ENCODE measurements at places on chromosomes 3 and 15. TPM values are rescaled to one million over a fixed set of nuclear protein-coding genes. Genes with fewer than 3 reads are reported as not detected.

GRCh38 chr3:168738527-168739325 is 643.0 kb upstream of the GOLIM4 start:
- no peaks in the 10 kb centered on the region for H3K4me1 ChIP-seq
- H3K36me3 ChIP-seq = no peaks in the 10 kb centered on the region
- H3K27ac ChIP-seq = no peak overlapping the region
- DNase-seq = no peak
- no peak overlapping the region for H3K4me3 ChIP-seq

- no peak overlapping the region for H3K27ac ChIP-seq
- H3K36me3 ChIP-seq = no peaks in the 10 kb centered on the region
- H3K4me3 ChIP-seq = no peak overlapping the region
- H3K27me3 ChIP-seq = no peaks in the 10 kb centered on the region
- peaks cover 5% of the 10 kb centered on the region for H3K4me1 ChIP-seq
- DNase-seq = no peak
Measured at GRCh38 chr3:178058629-178059028, 477.6 kb upstream of the KCNMB2 start.

DNA sequence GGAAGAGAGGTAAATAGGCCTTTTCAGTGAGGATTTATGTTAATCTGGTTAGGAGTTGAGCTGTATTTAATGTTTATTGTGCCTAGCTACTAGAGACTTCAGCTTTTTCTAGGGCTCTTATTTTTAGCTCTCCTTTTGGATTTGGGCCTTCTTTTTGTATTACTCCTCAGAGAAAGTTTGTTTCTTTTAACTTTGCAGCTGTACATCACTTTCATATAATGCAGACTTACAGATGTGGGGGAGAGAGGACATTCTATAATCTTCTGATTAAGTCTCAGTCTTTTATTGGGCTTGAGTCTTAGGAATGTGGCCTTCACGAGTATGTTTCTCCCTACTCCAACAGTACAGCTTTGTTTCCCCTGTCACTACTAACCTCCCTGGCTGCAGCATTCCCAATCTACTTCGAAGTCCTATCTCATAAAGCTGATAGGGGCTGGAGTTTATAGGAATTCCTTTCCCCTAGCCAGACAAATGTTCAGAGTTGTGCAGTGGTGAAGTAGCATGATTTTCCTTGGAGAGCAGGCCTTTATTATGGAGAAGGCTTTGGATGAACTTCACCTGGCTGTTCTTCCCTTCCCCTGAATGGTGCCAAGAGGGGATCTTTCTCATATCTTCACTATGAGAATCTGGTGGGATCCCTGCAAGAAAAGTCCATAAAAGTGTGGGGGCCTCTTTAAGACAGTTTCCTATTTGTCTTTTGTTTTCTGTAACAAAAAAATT is 82.2 kb upstream of the CBLB start:
- no peak overlapping the region for H3K4me3 ChIP-seq
- no peaks in the 10 kb centered on the region for H3K4me1 ChIP-seq
- DNase-seq = no peak
- H3K36me3 ChIP-seq = peaks cover 8% of the 10 kb centered on the region
- peaks cover 2% of the 10 kb centered on the region for H3K27me3 ChIP-seq
- H3K27ac ChIP-seq = no peak overlapping the region

DNA sequence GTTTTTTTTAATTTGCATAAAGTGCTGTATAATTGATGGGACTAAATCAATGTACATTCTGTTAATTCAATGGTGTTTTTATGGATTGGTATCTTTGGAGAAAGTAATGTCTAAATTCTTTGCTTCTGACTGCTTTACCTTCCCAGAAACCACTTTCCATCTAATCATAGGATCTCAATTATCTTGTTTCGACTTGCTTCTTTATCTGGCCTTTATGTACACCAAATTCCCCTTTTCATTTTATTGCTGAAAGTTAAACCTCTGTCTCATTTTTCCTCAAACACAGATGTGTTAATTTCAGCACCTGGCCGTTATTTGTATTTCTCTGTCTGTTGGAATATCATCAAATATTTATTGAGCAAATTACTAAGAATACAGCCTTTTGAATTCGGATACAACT is 287.3 kb upstream of the GBE1 start:
- H3K4me3 ChIP-seq = no peak overlapping the region
- H3K4me1 ChIP-seq = no peaks in the 10 kb centered on the region
- no peaks in the 10 kb centered on the region for H3K36me3 ChIP-seq

Gene TMPRSS7
- not detected for total RNA-seq

Gene CAND2
- total RNA-seq = 0.97 TPM

Data from activated naive CD8-positive, alpha-beta T cell treated with anti-CD3 and anti-CD28 coated beads, Interleukin-2, amount 10 ng/mL, durations not matched to agents 7 days and 5 days (primary cell).